ENCODE measurements at places on chromosomes 1 and 21. TPM values are rescaled to one million over a fixed set of nuclear protein-coding genes. Genes with fewer than 3 reads are reported as not detected.

Gene PRAMEF12
- total RNA-seq: not detected

Gene SPRR2E
- not detected for total RNA-seq

DNA sequence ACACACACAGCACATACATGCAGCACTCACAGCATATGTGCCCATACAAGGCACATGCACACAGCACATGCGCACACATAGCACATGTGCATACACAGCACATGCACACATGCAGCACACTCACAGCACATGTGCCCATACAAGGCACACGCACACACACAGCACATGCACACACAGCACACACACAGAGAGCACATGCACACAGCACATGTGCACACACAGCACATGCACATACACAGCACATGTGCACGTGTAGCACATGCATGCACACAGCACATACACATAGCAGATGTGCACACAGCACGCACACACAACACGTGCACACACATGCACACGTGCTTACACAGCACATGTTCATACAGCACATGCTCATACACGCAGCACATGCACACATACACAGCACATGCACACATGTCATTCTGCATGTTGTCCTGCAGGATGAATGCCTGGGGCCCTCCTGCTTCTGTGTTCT is 48.1 kb downstream of the PCNT start:
- H3K27ac ChIP-seq: no peak overlapping the region
- H3K4me3 ChIP-seq: no peak overlapping the region
- no peaks in the 10 kb centered on the region for H3K27me3 ChIP-seq
- no peaks in the 10 kb centered on the region for H3K4me1 ChIP-seq
- peaks cover 37% of the 10 kb centered on the region for H3K36me3 ChIP-seq

DNA sequence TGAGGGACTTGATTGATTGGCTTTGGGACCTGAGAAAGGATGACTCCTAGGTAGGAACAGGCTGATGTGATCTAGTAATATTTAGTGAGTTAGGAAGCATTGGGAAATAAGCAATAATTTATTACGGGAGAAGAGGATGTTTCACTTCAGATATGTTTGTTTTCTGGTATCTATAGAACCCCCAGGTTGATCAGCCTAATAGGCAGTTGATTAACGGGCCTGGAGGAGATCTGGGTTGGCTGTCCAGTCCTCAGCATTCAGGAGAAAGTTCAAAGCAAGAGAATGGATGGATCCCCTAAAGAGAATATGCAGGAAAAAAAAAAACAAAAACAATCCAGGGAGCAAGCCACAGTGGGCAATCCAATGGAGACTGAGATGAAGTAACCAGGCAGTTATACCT is 48.2 kb upstream of the AKT3 start:
- no peaks in the 10 kb centered on the region for H3K36me3 ChIP-seq
- no peaks in the 10 kb centered on the region for H3K27me3 ChIP-seq

Data from Karpas-422 (cell line).